SW480 (cell line): ENCODE measurements at places on chromosomes 4 and X.

- no peak for DNase-seq
These were observed 1233.1 kb downstream of the C4orf33 start for GRCh38 chr4:130329036-130329435.

DNA sequence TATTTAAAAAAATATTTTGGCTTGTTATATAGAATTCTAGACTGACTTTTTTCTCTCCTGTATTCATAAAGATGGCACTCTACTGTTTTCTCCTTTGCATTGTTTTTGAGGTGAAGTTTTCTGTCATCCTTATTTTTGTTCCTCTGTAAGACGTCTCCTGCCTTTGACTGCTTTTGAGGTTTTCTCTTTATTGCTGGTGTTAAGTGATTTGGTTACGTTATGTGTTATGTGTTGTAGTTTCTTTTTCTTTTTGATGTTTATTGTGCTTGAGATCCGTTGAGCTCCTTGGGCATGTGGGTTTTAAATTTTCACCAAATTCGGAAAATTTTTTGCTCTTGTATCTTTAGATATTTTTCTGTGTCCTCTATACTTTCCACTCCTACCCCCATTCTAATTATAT, 50.0 kb downstream of the KDM6A start:
- DNase-seq: no peak

- DNase-seq: no peak
These were observed 621.1 kb downstream of the BCOR start for GRCh38 chrX:39476604-39477021.

- DNase-seq: no peak
These were observed 374.3 kb downstream of the IQCM start for GRCh38 chr4:149441338-149441737.

DNA sequence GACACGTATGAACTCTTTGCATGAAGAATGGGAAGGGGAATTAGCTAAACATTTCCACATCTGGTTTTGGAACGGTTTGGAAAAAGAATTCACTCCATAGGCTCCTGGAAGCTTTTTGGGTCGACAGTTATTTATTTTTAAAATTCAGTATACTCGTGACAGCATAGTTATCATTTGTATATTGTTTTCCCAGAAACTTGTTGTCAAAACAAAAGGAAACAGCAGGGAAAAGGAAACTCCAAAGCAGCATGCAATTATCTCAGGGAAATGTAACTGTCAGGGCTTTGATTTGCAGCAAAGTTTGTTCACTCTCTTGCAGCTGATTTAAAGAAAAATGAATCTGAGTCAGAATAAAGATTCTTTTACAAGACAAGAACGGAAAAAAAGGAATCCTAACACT, 86.5 kb downstream of the PLAC1 start:
- DNase-seq: no peak
